Islet precursor cell (in vitro differentiated cells): ENCODE measurements at places on chromosomes 1 and 21.

- DNase-seq, result no peak
Measured at GRCh38 chr1:159737238-159737916, 23.0 kb upstream of the CRP start.

DNA sequence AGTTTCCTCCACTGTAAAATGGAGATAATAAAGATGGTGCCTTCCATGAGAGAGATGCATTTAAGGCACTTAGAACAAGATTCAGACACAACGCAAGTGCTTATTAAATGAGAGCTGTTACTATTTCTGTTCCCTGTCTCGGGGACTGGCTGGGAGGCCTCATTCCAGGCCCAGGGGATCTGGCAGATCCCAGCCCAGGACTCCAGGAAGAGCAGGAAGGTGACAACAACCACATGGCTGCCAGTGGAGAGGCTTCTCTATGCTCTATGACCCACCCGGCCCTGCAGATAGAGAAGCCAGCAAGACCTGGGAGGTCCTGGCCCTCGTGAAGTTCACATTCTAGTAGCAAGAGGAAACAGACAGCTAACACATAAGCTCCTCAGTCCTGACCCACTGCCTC, 175.5 kb downstream of the ACTL8 start:
- no peak for DNase-seq

DNA sequence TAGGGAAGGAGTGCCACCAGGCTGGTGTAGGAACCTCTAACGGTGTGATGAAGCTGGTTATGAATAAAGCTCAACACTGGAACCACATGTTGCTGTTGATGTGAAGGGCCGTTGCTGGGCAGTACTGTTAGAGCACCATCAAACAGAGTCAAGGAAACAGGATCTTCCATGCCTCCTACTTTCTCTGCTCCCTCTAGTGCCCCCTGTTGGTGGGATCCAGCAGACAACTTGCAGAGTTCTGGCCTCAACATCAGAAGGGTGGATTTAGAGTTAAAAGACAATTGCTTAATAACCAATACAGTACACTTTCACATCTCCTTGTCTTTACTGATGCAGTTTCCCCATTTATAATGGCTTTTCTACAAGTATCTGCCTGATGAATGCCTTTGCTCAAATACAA, 336.4 kb downstream of the NTNG1 start:
- DNase-seq, result no peak

DNA sequence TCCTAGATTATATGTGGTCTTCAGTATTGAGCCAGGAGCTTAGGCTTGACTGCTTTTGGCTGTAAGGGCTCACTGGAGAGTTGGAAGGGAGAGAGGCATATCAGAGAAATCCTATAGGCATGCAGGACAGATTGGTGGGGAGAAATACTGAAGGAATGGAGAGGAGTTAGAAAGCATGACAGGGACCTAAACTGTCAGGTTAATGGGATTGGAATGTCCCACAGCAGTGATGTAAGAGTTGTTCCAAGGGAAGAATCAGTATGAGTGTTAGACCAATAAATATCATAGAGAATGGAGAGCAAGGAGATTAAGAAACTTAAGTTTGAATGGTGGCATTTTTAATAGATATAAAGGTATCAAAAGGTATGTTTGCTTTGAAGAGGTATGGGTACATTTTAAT, 39.7 kb downstream of the SLC35A3 start:
- no peak for DNase-seq

- peak; percentile 49 for DNase-seq
Measured at GRCh38 chr1:69569576-69570328, 2.0 kb downstream of the LRRC7 start.

GRCh38 chr21:46203203-46203600, 18.9 kb upstream of the SPATC1L start:
- DNase-seq, result peak; percentile 22

DNA sequence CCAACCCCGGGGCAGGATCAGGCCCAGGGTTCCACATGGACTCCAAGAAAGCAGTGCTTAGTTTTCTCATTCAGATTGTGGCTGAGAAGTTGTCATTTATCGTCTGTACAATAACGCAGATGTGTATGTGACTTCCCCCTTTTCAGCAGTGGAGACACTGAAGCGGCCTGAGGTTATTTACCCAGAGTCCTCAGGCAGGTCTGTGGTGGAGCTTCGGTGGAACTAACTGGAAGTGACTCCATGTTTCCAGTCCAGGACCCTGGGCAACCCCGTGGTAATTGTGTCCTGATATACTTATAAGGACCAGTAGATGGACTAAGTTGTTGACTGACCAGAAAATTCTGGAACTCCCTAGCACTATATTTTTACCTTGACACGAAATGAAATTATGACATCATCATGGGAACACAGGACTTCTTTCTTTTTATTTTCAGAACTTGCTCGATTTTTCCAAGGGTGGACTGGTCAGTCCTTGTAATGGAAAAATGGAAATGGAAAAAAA, 1.0 kb upstream of the IER5 start:
- DNase-seq, result peak; percentile 38

GRCh38 chr1:17012775-17013490, 1.2 kb upstream of the ATP13A2 start:
- no peak for DNase-seq

GRCh38 chr1:45884700-45885099, 81.3 kb downstream of the MAST2 start:
- DNase-seq, result no peak

GRCh38 chr1:165508291-165508690, 35.5 kb upstream of the LRRC52 start:
- DNase-seq, result no peak

DNA sequence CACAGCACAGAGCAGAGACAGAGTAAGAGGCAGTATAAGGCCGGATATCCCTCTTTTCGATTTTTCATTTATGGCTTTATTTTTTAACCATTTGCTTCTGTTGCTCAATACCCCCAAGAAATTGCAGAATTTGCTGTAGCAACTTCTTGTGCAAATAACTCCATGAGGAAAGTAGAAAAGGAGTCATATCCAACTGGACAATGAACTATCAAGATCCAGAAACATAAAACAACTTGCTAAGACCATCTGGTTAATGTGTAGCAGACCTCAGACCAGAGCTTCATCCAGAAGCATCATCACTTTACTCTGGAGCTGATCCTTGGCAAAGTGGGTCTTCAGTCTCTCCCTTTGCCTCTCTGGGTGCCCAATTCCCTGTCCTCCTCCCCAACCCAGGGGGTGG, 45.9 kb downstream of the ZNF697 start:
- DNase-seq, result no peak

DNA sequence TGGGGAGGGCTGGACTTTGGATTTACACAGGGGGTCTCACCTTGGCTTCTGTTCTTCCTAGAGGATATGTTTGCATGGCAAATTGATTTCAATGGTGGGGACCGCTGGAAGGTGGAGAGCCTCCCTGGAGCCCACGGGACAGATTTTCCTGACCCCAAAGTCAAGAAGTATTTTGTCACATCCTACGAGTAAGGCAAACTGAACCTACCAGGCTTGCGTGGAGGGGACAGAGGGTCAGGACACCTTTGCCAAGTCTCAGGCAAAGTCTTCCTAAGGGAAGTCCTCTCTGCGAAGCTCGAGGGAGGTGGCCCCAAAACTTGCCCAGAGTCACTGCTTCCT, 7.2 kb downstream of the FBXO6 start:
- no peak for DNase-seq

DNA sequence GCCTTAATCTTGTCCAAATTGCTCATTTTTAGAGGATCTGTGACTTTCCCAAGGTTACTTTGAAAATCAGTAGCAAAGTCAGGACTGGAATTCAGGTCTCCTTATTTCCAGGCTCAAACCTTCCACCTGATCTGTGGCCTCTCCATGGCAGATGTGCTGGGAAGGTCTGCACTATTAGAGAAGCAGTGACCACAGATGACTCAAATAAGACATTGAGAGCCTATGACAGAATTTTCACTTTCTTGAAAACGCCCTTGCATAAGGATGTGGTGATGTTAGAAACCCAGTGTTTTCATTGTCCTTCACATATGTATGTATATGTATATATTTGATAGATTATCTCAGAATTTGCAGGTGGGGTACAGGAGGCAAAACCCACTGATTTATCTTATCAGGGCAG, 45.3 kb downstream of the TTC39A start:
- no peak for DNase-seq

DNA sequence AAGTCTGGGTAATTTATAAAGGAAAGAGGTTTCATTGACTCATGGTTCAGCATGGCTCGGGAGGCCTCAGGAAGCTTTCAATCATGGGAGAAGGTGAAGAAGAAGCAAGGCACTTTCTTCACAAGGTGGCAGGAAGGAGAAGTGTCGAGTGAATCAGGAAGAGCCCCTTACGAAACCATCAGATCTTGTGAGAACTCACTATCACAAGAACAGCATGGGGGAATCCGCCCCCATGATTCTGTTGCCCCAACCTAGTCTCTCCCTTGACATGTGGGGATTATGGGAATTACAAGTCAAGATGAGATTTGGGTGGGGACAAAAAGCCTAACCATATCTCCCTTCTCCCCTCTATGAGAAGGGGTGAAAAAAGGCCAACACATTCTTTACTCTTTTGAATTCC, 11.2 kb upstream of the IVNS1ABP start:
- DNase-seq, result no peak

DNA sequence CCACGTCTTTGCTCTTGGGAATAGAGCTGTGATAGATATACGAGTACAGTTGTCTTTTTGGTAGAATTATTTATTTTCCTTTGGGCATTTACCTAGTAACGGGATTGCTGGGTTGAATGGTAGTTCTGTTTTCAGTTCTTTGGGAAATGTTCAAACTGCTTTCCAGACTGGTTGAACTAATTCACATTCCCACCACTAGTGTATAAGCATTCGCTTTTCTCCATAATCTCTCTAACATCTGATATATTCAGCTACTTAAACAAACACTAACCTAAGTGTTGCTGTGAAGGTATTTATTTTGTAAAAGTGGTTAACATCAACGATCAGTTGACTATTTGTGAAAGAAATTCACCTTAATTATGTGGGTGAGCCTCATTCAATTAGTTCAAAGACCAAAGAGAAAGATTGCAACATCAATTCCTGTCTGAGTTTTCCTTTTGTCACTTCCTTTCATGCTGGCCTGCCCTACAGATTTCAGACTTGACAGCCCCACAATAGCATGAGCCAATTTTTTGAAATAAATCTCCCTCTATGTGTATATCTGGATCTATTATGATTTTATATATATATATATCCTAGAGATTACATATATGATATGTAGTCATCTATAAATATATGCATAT, 26.7 kb upstream of the DUSP10 start:
- DNase-seq, result no peak

DNA sequence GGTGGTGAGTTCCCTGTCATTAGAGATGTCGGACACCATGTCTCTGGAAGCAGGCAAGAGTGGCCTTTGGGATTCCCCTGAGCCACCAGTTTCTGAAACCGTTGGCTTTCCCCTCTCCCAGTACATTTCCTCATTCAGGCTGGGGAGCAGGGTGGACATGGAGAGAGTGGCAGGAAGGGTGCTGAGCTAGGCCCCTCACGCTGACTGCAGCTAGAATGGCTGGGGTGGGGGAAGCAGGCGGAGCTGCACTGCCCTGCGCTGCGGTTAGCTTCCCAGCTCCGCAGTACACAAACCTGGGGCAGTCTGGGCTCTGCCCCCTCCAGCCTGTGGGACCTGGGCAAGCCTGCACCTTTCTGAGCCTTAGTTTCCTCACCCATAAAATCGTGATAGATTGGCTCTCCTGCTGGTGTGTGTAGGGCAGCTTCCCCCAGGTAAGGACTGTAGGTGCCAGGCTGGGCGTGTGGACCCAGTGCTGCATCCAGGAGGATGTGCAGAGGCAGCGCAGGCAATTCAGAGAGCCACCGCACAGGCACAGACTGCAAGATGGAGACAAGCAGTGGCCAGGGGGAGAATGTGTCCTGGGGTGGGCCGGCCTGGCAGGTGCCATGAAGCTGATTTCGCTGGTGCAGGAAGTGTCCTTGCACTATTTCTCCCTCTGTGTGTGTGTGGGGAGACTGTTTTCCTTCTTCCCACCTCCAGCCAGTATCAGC, 3.0 kb downstream of the PLA2G2F start:
- no peak for DNase-seq

- DNase-seq, result no peak
Measured at GRCh38 chr1:57311411-57311810, 112.4 kb downstream of the DAB1 start.

GRCh38 chr1:19469004-19469403, 16.3 kb downstream of the CAPZB start:
- no peak for DNase-seq

GRCh38 chr1:62744611-62745577, 39.0 kb upstream of the ATG4C start:
- DNase-seq, result no peak

DNA sequence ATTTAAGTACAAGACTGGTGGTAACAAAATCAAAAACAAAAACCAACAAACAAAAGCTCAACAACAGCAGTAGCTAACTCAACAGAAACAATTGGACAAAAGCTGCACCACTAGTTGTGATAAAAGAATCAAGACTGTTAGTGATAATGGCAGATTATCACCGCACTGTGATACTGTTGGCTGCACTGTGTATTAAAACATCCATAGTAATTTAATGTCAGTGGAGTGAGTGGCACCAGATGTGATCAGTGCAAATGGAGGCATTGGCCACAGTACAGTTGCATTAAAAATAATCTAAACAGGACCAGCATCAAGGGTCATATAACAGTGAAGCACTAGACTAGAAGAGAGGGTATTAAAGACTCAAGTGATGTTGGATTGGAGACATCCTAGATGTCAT, 1341.3 kb downstream of the MRPL39 start:
- no peak for DNase-seq

GRCh38 chr1:195202241-195202640, 1406.0 kb downstream of the KCNT2 start:
- DNase-seq, result no peak

- DNase-seq, result peak; percentile 93
Measured at GRCh38 chr1:206766251-206766856, 4.2 kb upstream of the IL19 start.

GRCh38 chr1:17566417-17566816, 26.9 kb downstream of the ARHGEF10L start:
- DNase-seq, result no peak

GRCh38 chr1:53681351-53681976, 57.5 kb downstream of the GLIS1 start:
- DNase-seq, result no peak

DNA sequence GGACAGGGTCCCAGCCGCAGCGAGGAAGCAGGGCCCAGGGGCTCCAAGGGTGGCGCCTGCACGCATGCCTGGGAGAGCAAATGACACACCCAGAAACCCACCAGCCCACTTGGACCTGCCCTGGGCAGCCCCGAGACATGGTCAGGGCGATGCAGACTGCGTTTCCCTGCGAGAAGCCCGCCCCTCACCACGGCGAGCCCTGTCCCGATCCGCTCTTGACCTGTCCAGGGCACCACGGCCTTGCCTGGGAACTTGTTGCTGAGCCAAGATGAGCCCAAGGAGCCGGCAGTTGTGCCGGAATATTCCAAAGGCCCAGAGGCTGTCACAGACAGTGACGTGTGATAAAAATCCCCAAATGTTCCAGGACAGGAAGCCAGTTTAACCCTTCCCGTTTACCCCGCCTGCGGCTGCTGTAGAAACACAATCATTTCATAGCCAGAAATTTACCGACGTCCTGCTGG, 78.1 kb downstream of the SIK1 start:
- DNase-seq, result no peak

DNA sequence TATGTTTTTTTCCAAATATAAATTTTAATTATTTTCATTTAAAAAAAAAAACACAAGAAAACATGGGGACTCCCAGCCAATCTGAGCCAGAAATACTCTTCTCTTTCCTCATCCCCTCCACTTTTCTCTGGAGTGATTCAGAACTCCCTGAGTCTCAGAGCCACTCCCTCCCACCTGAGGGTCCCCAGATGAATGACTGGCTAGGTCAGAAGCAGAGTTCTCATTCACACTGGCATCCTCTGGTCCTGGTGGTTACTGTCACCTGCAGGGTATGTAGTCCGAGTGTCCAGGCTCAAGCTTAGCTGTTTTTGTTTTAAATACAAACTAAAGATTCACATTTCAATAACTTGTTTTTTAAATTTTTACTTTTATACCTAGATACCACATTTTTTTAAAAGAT, 6.3 kb downstream of the HMGCS2 start:
- DNase-seq, result no peak
